NCI-H69 (cell line): ENCODE measurements at places on chromosomes 16 and 17.

DNA sequence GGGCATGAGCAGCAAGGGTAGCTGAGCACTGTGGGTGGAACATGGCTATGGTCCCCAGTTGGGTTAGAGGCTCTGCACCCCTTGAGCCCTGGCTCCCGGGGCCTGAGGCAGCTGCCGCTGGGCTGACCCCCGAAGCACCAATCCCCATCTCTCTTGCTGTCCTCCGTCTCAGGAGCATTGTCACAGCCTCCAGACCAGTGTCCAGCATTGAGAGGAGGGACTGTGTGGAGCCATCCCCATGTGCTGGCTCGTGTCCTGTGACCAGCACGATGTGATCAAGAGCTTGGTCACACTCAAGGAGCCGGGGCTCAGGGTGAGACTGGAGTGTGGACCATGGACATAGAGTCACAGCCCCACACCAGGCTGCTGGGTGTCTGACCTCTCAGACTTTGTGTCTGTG, 2.9 kb downstream of the SMTNL2 start:
- DNase-seq = no peak

- no peak for DNase-seq
Observed at GRCh38 chr17:6675201-6675825, 23.8 kb downstream of the C17orf100 start.

GRCh38 chr17:72530454-72530853, 409.6 kb downstream of the SOX9 start:
- peak; percentile 58 for DNase-seq

GRCh38 chr16:12120217-12120981, 143.9 kb downstream of the SNX29 start:
- peak; percentile 97 for DNase-seq

GRCh38 chr16:78915811-78916345, 684.7 kb downstream of the MAF start:
- no peak for DNase-seq

DNA sequence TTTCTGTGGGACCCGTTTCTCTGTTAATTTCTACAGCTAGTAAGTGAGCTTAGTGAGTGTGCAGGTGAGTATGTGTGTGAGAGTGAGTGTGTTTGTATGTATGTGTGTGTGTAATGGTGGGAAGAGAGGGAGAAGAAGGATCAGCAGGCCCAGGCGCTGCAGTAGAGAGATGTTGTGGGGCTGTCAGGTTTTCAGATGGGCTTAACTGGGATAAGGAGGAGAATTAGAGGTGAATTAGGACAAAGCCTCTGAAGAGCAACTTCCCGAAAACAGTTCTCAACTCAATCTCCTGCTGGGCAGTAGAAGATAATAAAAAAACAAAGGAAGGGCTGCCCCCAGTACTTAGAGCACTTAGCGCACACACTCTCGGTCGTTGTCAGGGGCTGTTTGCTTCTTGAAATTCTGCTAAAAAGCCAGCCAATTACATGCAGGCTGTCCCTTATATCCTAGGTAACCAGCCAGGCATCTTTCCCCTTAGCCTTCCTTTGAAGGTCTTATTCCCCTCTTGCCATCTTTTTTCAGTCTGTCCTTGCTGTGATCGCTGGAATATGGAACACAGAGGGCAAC, 63.4 kb downstream of the CLEC16A start:
- DNase-seq = no peak

DNA sequence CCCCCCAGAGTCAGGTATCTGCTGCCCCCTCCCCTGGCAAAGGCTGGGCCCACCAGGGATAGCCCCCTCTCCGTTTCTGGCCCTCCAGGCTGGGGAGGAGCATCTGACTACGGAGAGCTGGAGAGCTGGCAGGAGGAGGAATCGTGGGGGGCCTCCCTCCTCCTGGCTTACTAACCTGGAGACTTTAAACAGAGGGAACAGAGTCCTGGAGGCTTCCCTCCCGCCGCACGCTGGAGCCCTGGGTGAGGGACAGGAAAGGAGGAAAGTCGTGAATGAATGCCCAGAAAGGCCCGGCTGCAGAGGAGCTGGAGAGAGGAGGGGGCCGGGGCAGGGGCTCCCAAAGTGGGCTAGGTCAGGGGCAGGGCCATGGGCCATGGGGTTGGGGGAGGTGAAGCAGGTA, 9.9 kb downstream of the SRCIN1 start:
- no peak for DNase-seq

DNA sequence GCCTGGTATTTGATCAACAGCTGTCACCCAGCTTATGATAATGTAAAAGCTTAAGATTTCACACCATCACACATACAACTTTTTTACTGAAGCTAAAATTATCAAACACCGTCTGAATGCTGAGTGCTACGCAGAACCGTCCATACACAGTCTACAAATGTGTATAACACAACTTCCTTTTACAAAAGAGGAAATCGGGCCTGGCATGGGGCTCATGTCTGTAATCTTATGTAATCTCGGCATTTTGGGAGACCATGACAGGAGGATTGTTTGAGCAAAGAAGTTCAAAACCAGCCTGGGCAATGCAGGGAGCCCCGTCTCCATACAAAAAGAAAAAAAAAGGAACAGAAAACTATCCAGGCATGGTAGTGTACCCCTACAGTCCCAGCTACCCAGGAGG, 19.6 kb upstream of the QRICH2 start:
- DNase-seq = no peak

DNA sequence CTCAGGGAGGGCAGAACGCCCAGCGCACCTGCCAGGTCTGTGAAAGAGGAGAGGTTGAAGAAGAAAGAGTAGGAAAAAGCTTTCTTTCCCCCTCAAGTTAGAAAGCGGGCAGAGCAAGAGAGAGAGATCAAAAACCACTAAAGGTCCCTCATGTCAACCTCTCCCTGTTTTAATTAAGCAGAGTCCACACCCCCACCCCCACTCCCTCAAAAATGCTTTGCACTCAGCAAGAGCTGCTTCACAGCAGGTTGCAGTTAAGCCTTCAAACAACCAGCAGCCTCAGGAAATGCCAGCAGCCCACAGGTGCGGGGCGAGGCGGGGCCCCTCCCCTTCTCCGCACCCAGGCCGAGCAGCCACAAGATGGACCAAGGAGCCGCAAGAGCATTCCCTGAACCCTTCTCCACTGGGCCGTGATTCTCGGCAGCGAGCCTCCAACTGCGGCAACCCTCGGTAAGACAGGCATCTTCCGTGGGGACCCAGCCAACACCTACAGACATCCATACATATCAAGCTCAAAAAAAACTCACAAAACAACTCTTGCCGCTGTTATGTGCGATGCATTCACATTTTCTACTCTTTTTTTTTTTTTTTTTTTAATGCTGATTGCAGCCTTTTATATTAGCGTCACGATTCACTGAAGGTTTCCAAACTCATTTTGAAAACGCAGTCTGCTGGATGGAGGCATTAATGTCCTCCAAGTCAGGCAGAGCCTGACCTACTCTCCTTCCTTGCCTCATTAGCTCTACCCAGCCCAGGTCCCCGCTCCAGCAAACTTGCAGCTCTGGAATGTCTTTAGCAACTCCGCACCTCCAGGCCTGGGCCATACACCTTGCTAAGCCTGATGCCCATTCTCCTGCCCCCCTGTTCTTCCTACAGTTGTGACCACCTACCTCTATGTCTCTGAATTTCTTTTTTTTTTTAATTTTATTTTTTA, 66.1 kb downstream of the AXIN2 start:
- peak; percentile 89 for DNase-seq

DNA sequence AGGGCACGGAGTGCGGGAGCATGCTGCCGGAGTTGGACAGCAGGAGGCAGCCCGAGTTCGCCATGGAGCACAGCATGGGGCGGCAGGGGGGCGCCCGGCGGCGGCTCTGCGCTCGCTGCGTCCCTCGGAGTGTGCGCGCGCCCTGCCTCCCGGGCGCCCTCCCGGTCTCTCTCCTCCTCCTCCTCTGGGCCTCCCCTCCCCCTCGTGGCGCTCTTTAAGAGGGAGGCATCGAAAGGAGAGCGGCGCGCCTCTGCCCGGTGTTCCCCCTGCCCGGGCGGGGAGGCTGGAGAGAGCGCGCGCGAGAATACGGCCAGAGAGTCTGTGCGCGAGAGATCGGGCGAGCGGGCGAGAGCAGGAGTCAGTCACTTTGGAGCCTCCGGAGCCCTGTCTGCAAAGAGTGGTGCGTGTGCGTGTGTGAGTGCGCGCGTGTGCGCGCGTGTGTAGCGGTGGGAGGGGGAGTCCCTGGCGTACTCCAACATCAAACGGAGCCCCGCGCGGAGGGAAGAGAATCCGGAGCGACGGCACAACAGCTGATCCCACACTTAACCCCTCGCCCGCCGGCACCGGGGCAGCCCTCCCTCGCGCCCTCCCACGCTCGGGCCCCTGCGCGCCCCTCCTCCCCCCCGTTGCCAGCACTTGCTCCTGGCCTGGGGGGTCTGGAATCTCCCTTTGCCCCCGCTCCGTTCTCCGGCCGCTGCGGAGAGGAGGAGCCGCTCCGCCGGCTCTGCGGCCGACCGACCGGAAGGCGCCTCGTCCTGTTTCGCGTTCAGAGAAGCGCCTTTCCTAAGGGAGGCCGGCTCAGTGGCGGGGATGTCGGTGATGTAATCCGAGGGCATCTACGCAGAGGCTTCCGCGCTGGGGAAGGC, 108.9 kb downstream of the ENGASE start:
- DNase-seq = peak; percentile 84

GRCh38 chr17:915538-916201, 63.9 kb downstream of the NXN start:
- DNase-seq = peak; percentile 78

GRCh38 chr17:64413513-64413912, 22.9 kb upstream of the PECAM1 start:
- no peak for DNase-seq

GRCh38 chr17:10870336-10871050, 32.6 kb upstream of the PIRT start:
- no peak for DNase-seq

- peak; percentile 43 for DNase-seq
Observed at GRCh38 chr16:66964049-66964448, 3.0 kb downstream of the CES3 start.

GRCh38 chr16:56207421-56207820, 16.1 kb downstream of the GNAO1 start:
- peak; percentile 75 for DNase-seq

DNA sequence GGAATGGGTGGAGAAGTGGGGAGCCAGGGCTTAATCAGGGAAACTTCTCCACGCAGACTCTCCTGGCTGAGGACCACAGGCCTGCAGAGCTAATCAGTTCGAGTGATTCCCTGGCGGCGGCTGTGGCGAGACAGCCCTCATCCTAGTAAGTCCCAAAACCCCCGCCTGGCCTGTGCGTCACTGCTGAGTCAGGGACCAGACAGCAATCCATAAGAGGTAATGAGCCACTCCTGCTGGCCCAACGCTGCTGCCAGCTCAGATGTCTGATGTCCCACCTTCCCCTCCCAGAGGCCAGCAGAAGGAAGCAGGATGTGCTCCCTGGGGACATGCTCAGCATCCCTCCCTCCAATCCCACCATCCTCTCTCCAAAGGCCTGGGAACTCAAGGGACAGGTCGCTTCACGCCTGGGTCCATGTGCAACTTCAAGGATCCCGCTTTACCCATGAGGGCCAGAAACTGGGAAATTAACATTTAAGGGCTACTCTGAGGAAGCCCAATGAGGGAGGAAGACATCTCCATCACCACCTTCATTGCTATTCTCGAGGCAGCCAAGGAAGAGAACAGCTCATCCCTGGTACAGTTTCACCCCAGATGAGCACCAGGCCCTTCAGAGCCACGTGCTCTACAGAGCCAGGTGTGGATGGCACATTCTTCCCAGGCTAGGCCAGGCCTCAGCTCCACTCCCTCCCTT, 7.9 kb downstream of the ACLY start:
- DNase-seq = no peak

DNA sequence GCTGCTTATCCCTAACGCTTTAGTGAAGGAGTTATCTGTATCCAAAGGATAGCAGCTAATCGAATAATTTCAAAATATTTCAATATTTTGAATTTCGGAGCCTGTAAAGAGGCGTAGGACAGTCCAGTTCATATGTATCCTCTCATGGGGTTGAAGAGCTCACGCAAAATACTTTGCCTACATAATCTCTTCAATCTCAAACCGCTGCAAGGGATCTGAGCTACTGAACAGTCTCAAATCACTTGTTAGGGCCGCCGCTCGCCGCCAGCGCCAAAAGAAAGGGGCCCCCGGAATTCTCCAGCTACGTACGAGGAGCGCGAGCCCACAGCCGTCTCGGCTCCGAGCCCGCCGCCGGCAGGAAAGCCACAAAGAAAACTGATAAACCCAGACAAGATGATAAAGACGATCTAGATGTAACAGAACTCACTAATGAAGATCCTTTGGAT, 601 bp upstream of the RFWD3 start:
- no peak for DNase-seq

GRCh38 chr17:71791311-71791710, 329.5 kb upstream of the SOX9 start:
- DNase-seq = no peak

DNA sequence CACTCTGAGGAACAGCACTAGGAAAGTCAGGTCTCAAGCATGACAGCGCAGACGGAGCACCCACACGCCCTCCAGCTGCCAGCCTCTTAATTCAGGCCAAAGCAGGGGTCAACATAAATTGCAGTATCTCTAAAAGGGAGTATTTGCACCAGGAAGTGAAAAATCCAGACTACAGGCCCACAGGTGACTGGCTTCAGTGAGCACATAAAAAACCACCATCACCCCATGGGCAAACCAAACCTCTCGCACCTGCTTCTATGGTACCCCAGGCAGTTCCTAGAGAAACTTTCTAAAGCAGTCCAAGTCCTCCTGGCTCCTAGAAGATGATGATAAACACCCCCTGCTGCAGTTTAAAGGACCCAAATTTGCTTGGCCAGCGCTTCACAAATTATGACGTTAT, 129.8 kb downstream of the ZNF423 start:
- peak; percentile 83 for DNase-seq

- DNase-seq = no peak
Observed at GRCh38 chr16:57479976-57480753, 6.1 kb downstream of the DOK4 start.

- DNase-seq = no peak
Observed at GRCh38 chr17:50225701-50226240, 24.3 kb upstream of the COL1A1 start.

DNA sequence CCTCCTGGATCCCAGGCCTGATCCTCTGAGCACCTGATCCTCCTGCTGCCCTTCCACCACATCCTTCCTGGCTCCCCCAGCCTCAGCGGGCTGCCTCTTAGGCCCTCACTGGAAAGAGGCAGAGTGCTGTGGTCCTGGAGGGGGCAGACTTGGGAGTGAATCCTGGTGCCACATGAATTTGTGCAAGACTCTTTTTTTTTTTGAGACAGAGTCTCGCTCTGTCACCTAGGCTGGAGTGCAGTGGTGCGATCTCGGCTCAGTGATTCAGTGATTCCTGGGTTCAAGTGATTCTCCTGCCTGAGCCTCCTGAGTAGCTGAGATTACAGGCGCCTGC, 3.1 kb downstream of the GHDC start:
- no peak for DNase-seq

- no peak for DNase-seq
Observed at GRCh38 chr17:73058022-73058421, 34.5 kb downstream of the SLC39A11 start.

GRCh38 chr16:14168146-14168545, 97.0 kb downstream of the MRTFB start:
- DNase-seq = no peak
